ENCODE measurements at places on chromosomes 5 and 9.

- DNase-seq, result no peak
Observed at GRCh38 chr9:98482226-98482625, 226.5 kb downstream of the GABBR2 start.

DNA sequence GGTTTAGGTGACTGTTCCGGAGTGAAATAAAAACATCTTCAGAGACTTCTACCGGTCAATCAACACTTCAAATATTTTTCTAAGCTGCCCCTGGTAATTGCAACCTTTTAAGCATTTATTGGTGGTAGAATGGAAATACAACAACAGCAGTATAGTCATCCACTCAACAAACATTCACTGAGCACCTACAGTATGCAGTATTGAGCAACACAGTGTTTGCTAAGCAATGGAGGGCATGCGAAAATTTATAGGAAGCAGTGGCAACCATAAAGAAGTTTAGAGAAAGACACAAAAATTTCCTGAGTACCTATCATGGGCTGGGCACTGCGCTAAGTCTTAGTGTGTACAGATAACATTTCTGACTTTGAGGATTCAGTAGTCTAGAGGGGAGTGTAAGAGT is 12.0 kb upstream of the SSBP2 start:
- DNase-seq, result no peak

- no peak for DNase-seq
Observed at GRCh38 chr5:33549982-33550567, 109.3 kb downstream of the TARS1 start.

GRCh38 chr9:108517651-108518365 is 338.0 kb downstream of the ACTL7B start:
- no peak for DNase-seq

DNA sequence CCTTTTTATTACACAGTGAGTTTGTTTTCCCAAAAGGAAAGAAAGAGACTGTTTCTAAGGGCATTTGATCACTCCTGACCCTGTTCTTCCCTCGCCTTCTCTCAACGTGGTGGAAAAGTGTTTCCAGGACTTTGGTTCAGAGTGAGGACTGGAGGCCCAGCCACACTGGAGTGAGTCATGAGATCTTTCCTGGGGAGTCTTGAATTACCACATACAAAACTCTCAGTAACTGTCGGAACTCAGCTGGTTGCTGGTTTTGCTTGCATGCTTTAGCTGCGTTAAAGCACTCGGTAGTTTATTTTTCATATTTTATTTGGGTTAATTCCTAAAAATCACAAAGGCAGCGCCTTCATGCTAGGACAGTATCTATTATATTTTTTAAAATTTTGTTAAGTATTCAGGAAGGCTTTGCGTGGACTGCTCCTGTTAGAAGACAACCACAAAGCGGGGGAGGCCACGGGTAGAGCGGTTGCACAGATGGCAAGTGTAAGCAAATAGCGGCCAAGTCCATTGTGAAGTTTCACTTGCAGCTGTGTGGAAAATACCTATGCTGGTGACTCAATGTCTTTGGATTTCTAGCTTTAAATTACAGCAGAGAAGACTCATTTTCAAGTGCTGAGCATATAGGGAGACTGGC is 77.7 kb downstream of the ARSB start:
- DNase-seq, result no peak
